GM20000 (cell line): ENCODE measurements at places on chromosomes 11 and 22.

- no peak for DNase-seq
Measured at GRCh38 chr22:30247561-30247960, 1.0 kb upstream of the LIF start.

DNA sequence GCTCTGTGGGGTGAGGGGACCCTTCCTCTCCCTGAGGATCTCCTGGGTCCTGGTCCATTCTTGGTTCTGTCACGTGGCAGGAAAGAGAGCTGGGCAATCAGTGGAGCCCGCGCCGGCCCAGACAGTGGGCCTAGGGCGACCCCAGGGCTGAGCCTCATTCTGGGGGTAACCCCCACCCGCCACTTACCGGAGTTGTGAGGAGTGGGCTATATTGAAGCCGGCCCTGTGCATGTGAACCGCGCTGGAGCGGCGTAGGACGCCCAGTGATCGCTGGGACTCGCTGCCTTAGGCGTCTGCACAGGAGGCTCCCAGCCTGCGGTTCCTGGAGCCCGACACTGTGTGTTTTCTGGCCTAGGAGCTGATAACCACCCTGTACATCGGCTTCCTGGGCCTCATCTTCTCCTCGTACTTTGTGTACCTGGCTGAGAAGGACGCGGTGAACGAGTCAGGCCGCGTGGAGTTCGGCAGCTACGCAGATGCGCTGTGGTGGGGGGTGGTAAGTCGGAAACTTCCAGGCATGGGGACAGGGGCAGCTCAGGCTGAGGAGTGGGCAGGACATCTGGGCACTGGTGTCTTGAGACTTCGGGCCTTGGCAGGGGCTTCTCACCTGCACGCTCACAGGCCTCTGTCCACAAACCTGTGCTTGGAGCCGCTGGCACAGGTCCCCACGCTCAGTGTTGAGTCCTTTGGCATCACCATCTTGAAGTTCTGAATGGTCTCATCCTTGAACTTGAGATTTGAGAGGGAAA is 127.1 kb downstream of the KCNQ1OT1 start:
- no peak for DNase-seq

- DNase-seq = no peak
Measured at GRCh38 chr11:116823031-116823843, at the start of gene APOA4. TSS of gene APOA4 (minus strand) at chr11:116823304. CDS start at chr11:116823191, 113 bp downstream.

DNA sequence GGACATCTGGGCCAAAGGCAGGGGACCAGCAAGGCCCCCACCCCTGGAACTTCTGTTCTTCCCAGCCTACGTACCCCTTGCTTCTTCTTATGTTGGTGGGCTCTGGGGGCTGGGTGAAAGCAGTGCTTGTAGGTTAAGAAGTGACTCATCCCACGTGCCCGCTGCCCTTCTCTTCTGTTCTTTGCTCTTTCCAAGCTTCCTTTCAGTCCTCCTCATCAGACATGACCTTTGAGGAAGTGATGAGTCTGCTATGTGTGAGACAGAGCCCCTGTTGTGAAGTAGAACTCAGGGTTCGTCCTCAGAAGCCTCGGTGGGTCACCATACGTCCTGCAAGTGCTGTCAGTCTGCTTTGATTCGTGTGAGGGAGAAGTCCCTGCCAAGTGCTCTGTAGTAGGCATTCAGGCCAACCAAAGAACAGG is 12.7 kb downstream of the MED15 start:
- DNase-seq = no peak

DNA sequence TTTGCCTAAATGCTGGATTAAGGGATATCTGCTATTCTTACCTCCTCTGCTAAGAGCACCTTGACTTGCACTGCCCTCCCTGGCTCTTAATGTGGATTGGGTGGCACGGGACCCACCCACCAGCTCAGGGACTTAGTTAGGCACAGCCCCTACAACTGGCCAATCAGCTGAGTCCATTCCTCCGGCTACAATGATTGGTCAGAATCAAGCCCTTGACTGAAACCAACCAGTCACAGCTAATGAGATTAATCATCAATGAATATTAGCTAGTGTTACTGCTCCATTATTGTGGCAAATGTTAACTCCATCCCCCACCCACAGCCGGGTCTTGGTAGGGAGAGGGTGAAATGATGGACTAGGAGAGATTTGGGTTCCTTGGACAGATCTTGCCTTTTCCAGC is 328.0 kb downstream of the MN1 start:
- no peak for DNase-seq

DNA sequence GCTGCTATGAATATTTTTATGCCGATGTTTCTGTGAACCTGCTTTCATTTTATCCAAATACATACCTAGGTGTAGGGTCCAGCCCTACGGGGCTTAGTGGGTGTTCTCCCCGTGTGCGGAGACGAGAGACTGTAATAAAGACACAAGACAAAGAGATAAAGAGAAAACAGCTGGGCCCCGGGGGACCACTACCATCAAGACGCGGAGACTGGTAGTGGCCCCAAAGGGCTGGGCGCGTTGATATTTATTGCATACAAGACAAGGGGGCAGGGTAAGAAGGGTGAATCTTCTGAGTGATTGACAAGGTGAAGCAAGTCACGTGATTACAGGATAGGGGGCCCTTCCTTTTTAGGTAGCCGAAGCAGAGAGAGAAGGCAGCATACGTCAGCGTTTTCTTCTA is 920.1 kb downstream of the BRD1 start:
- DNase-seq = no peak

DNA sequence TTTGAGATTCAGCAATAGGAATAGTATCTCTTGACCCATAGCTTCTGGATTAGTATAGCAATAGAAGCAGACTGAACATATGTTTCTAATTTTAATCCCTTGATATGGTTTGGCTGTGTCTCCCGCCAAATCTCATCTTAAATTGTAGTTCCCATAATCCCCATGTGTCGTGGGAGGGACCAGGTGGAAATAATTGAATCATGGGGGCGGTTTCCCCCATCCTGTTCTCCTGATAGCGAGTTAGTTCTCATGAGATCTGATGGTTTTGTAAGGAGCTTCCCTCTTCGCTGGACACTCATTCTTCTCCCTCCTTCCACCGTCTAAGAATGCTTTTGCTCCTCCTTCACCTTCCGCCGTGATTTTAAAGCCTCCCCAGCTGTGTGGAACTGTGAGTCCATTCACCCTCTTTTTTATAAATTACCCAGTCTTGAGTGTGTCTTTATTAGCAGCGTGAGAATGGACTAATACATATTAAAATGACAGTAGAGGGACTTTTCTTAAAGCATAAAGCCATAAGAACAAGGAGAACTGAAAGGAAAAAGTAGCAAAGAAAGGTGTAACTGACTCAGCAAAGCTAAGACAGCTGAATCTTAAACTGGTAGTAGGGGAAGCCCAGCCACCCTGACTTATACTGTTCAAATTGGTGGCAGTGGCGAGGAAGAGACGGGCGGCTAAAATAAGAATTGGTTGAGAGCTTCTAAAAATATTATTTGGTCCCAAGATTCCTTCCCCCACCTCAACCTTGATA is 20.3 kb upstream of the SLN start:
- peak; percentile 35 for DNase-seq

GRCh38 chr22:44847380-44847779 is 95.0 kb downstream of the ARHGAP8 start:
- DNase-seq = no peak

DNA sequence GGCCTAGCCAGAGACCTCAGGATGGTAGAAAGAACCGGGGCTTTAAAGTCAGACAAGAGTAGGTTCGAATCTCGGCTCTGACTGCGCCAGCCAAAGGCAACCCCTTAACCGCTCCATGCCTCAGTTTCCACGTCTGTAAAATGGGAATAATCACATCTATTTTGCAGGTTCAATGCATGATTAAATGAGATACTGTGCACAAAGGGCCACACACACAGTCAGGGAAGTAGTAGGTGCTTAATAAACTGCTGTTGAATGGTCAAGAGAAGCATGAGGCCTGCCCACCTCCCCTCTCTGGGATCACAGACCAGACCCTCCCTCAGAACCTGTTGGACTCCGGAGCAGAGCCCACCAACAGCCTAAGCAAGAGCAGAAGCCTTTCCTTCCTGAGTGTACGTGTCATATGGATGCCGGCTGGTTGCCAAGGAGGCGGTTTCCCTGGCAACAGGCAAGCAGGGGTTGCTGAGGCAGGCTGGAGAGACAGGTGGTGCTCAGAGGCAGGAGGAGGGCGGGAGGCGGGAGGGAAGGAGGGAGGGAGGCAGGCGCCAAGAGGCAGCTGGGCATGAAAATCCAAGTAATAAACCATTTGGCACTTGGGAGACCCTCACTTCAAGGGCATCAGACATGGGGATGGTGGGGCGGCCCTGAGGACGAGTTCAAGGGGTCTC is 43.9 kb downstream of the NFAM1 start:
- DNase-seq = no peak

DNA sequence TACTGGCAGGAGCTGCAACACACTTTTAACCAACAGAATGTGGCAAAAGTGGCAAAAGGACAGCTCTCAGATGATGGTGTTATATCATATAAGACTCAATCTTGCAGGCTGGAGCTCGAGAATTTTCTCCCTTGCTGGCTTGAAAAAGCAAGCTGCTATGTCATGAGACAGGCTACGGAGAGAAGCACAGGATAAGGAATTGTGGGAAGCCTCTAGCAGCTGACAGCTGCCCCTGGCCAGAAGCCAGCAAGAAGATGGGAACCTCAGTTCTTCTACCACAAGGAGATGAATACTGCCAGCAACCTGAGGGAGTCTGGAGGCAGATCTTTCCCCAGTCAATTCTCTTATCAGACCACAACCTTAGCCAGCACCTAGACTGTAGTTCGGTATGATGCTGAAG is 24.6 kb downstream of the FXYD6 start:
- DNase-seq = no peak

DNA sequence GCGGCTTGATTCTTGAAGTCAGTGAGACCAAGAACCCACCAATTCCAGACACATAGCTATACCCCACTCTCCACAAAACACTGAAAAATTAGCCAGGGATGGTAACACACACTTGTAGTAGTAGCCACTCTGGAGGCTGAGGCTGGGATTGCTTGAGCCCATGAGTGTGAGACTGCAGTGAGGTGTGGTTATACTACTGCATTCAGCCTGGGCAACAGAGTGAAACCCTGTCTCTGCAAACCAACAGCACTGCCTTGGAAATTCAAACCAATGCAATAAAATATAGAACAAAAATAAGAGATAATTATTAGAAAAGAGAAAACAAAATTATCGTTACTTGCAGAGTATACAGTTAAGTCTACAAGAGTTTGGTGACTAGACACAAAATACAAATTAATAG is 20.2 kb upstream of the PRDM10 start:
- DNase-seq = no peak

GRCh38 chr22:43085658-43086606 is 3.3 kb downstream of the TTLL1 start:
- DNase-seq = peak; percentile 61

- no peak for DNase-seq
Measured at GRCh38 chr11:24375351-24375750, 121.5 kb upstream of the LUZP2 start.

GRCh38 chr11:120147950-120148270 is 10.0 kb upstream of the TRIM29 start:
- DNase-seq = no peak

- DNase-seq = no peak
Measured at GRCh38 chr11:36478700-36479329, 31.3 kb downstream of the TRAF6 start.

GRCh38 chr11:28715726-28716125 is 607.5 kb downstream of the METTL15 start:
- DNase-seq = no peak

GRCh38 chr22:23230348-23231068 is 50.2 kb downstream of the BCR start:
- DNase-seq = no peak

GRCh38 chr11:117511931-117512539 is 184.4 kb downstream of the CEP164 start:
- no peak for DNase-seq

DNA sequence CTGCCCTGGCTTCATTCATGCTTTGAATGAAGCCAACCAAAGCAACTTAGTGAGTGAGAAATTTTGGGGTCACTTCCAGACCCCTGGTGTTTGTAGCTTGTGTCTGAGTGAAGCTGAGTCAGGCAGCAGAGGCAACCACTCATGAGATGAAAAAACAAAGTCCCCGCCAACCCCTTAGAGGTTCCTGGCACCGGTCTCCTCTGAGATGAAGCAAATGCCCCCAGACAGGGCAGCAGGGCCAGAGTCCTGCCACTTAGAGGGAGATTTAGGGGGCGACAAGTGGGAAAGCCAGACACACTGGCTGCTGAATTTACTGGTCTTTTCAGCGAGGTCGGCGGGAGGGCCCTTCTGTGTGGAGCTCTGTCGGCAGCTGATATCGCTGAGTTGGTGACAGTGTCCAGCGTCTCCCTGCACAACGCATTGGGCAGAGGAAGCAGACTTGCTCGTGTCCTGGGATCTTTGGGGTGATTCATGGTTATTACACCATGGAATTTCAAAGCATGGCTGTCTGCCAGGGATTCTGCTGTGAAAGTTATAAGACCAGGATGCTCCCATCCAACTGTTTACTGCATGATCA is 482.6 kb downstream of the MIAT start:
- no peak for DNase-seq

DNA sequence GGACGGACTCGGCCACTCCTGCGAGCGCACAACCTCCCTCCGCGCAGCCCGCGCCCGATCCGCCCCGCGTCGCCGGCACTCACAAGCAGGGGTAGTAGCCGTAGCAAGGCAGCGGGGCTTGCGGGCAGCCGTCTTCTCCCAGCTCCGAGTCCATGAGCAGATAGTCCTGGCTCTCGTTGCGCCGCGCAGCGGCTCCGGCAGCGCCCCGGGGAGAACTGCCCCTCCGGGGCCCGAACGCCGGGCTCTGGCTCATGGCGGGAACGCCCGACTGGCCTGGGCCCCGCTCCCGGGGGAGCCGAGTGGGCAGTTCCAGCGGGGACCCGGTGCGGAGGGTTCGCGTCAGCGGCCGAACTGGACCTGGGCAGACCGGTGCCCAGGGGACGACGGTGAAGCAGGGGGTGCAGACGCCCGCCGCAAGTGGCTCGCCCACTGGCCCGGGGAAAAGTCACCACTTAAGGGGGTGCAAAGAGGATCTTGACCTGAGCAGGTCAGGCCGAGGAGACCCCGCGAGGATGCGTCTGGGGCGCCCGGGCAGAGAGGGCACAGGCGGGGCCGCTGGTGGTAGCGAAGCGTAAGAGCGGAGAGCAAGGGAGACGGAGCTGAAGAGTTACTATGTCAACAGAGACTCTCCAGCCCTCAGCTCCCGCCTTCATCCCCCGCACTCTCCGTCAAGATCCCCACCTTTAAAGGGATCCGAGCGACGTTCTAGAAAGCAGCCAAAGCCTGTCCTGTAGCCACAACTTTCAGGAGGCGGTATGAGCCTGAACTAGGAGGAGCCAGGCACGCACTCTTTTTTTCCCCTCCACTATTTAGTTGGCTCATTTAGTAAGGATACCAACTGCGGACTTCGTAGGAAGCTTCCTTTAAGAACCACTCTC is at the start of gene TRPC6:
Gene TRPC6 (minus strand): TSS at position 757 of the 878 bp plus-strand sequence. CDS start 504 bp downstream, at position 253.
- DNase-seq = no peak

DNA sequence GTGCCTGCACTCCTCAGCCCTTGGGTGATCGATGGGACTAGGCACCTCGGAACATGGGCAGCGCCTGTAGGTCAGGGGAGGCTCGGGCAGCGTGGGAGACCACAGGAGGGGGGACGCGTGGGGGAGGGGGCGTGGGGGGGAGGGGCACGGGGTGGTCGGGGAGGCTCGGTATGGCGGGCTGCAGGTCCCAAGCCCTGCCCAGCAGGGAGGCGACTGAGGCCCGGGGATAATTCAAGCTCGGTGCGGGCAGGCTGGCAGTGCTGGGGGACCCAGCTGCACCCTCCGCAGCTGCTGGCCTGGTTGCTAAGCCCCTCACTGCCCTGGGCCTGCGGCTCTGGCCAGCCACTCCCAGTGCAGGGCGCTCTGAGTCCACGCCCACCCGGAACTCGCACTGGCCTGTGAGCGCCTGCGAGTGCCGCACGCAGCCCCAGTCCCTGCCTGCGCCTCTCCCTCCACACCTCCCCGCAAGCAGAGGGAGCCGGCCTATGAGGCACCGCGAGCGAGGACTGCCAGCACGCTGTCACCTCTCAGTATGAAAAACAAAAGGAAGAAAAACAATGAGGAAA is 1698.3 kb upstream of the RAG2 start:
- DNase-seq = no peak
